Cerebellar nuclear complex (tissue), 1 donor: ENCODE measurements at places on chromosomes 3 and 15.

DNA sequence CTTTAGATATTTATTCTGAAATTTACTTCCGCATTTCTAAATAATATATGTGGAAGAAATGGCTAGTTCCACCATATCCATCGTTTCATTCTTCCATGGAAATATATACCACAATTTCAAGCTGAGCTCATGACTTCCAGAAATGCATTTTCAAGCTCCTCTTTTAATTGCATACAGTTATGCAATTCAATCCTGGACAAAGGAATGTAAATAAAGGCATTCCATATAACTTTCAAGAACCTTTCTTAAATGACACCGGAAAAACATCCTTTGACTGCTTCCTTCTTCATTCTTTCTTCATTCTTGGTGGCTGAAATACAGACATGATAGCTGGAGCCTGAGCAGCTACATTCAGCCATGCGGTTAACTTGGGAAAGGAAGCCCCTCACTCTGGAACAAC is 185.2 kb upstream of the GADL1 start:
- DNase-seq: no peak

GRCh38 chr3:40024526-40024925 is 215.1 kb downstream of the MYRIP start:
- no peak for DNase-seq

DNA sequence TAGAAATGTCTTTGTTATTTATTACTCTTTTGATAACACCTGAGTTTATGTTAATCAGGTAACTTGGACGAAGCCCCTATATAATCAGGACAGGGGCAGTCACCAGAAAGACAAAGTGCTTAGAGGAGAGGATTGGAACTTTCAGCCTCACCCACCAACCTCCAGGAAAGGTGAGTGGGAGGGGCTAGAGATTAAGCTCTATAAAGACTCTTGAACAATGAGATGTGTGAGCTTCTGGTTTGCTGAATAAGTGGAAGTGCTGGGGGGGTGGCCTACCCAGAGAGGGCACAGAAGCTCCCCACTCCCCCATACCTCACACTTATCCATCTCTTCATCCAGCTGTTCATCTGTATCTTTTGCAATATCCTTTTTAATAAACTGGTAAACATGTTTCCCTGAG is 73.9 kb downstream of the TTBK2 start:
- no peak for DNase-seq

DNA sequence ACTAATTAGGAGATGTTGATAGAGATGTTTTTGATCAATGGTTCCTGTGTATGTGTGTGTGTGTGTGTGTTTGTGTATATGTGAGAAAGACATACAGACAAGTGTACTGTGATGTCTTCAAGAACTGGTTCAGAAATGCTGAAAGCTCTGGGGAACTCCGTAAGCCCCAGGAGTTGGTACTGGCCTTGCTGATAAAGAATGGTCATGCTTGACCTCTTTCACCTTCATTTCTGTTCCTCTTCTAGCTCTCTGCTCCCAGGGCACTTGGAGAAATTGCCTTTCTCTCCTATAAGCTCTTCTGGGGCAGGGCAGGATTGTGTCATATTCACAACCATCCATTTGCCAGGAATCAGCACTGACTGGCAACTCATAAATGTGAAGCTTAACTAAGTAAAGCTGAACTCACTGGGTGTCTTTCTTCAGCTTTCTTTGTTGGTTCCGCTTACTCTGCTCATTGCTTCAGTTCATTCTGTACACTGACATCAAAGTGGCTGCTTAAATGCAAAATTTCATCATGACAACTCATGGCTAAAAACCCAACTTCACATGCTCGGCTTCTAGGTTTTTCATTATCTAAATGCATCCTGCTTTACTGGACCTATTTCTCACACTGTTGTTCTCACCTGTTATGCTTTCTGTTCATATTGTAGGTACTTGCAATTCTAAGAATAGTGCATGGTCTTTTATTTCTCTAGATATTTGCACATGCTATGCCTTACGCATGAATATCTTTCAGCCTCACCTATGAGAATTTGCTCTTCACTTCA is 162.1 kb upstream of the LYSMD4 start:
- DNase-seq: no peak

DNA sequence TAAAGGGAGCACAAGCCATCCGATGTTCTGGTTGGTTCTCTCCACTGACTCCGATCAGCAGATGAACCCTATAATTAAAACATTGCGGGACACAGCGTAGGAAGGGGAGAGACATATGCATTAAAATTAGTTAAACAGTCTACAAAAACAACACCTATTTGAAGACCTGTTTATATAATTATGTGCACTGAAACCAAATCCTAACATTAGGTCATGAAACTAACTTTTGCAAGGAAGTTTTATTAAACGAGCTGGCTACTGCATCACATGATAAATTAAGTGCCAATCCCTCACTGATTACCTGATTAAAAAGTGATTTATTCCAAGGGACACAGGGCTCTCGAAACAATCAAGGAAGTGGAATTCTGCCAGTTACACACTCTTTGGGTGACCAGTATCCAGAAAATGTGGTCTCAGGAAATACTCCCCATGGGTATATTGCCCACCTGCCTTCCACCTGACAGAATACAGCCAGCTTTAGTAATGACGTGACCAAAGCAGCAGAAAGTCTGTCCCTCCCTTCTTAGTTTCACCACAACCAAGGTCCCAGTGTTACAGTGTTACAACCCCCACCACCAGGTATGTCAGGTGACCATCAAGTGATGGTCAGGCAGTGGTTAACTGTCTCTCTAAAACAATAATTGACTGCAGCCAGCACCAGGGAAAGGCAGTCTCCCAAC is 69.5 kb downstream of the HERC1 start:
- no peak for DNase-seq

- no peak for DNase-seq
Observed at GRCh38 chr3:49454458-49454857, 15.6 kb upstream of the DAG1 start.

- DNase-seq: no peak
Observed at GRCh38 chr3:27423463-27423862, 54.3 kb upstream of the NEK10 start.

- no peak for DNase-seq
Observed at GRCh38 chr15:31442699-31443111, 116.1 kb downstream of the KLF13 start.

GRCh38 chr3:143139762-143140161 is 20.2 kb downstream of the CHST2 start:
- DNase-seq: no peak

DNA sequence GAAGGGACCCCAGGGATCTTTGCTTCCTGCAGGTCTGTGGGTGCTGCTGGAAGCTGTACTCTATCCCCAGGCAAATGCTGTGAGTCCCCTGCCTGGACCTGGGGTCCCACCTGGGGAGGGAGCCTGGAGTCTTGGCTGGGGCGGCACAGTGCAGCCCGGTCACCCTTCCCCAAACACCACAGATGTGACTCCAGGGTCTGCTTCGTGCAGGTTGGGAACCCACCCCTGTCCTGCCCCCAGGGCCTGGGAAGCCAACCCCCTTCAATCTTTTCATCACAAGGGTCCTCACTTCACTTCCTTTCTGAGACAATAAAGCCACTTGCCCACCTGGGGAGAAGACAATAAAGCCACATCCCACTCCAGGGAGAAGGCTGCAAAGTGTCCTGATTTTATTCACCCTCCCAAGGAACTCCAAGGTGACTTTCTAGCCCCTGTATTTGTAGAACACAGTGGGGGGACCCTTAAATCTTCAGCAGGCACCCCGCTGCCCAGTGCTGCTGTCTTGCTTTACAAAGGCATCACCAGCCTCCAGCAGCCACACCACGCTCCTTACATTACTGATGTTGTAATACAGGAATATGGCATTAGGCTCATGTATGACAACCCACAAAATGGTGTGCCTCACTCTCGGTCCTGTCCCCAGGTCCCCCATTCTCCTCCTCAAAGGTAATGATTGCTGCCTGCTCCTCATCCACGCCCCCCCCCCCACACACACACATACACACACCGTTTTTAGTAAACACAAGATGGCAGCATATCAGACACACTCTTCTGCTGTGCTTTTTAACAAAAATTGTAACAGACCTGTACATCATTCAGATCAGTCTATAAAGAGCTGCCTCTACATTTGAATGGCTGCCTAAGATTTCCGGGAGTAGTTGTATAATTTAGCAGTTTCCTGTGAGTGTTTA is 9.9 kb downstream of the C3orf22 start:
- DNase-seq: no peak

DNA sequence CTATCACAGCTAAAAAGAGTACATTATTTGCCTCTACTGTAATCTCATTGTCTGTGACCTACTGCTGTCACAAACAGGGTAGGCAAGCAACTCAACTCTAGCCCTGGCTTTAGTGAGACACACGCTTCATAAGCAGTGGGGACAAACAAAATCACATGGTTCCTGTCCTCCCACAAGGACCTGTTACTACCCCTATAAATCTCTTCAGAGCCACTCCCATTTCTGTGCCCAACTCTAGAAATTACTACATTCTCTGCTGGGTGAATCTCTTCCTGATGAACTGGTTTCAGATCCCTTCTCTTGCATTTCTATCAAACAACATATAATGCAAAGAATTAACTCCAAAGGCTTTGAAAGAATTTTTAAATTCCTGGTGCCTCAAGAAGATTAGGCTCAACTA is 117.3 kb downstream of the DMXL2 start:
- DNase-seq: no peak

- DNase-seq: no peak
Observed at GRCh38 chr3:126445506-126445905, 30.2 kb downstream of the ZXDC start.

GRCh38 chr3:176795891-176796290 is 401.4 kb downstream of the TBL1XR1 start:
- no peak for DNase-seq

DNA sequence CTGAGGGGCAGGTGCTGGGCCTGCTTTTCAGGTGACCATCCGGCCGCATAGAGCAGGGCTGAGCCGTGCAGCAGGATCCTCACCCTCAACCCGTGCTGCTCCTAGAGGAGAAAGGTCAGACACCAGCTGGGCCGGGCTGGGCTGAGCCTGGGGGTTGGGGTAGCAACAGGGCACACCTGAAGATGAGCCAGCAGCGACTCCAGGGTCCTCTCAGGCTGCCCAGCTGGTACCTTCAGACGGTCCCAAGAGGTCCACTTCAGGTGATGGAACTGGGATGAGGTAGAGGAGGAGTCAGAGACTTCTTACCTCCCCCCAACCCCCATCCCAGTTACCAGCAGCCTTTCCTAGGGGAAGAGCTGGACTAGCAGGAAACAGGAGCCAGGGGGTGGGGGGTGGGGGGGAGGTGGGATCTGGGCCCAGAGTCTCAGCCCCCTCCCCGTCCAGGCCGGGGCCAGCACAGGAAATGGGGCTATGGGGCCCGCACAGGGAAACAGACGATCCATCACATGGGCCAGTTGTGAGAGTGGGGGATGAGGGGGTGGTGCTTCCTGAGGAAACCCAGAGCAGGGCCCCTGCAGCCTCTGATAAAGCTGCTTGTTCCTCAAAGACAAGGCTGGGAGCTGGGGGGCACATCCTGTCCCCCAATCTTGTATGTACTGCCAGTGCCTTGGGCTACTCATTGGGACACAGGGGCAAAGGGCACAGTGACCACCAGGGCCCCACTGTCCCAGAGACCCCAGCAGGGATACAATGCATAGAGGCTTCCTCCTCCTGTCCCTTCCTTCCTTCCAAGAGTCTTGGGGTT is 3.0 kb downstream of the INKA1 start:
- no peak for DNase-seq

DNA sequence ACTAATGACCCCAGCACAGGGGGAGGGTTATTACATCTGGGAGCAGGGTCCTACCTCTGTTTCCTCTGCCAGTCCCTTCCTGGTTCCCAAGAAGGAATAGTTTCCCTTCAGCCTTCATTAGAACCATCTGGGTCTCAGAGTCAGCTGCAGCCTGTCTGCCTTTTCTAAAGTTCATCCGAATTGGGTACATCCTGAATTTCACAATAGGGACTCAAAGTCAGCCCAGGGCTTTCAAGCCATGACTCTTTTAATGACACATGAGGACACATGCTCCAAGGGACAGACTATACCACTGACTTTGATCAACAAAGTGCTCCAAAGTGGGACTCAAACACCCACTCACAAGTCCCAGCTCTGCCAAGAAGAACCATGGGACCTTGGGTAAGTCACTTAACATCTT is 12.7 kb upstream of the CRABP1 start:
- DNase-seq: no peak

DNA sequence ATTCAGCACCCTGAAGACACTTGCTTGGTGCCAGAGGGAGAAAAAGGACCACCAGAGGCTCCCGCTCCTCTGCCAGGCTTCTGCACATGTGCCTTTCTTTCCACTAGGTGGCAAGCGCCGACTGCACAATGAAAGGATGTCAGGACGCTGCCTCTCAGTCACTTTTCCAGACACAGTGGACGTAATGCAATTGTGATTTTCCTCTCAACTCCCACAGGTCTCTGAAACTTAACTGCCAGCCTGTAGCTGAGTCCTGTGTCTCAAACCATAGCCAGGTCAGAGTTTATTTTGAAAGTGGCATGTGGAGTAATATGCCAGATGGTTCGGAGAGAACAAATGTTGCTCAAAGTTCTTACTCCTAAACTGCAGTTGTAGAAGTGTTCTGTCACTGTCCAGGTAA is 162.9 kb downstream of the ITPR1 start:
- no peak for DNase-seq

DNA sequence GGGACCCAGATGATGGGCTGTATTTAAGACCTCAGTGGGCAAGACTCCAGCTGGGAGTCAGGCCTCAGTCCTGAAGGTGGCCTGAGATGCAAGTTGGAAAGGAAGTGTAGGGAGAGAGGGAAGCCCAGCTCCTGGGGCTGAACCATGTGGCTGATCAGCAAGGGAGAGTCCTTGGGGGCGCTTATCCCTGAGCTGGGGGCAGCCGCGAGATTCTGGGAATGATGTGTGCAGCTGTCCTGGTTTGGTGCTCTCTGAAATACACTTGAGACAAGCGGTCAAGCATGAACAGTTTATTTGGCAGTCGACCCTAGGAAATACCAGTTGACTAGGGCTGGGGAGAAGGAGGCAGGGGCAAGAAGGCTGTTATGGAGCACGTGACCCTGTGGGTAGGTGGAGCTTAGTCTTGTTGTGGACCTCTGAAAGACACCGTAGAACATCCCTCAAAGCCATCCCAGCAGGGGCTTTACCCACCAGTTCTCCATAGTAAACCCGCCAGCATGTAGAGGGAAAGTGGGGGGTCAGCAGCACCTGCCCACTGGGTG is 41.8 kb upstream of the SLC6A11 start:
- no peak for DNase-seq

DNA sequence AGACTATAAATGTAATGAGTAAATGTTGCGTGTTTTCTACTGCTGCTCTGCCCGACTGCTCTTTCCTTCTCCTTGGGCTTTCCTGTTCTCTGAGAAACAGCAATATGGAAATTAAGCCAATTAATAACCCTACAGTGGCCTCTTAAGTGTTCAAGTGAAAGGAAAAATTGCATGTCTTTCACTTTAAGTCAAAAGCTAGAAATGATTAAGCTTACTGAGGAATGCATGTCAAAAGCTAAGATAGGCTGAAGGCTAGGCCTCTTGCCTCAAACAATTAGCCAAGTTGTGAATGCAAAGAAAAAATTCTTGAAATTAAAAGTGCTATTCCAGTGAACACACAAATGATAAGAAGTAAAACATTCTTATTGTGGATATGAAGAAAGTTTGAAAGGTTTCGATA is 55.0 kb downstream of the ATP2C1 start:
- no peak for DNase-seq
